Adipocyte (in vitro differentiated cells): ENCODE measurements at places on chromosomes 2 and 18.

DNA sequence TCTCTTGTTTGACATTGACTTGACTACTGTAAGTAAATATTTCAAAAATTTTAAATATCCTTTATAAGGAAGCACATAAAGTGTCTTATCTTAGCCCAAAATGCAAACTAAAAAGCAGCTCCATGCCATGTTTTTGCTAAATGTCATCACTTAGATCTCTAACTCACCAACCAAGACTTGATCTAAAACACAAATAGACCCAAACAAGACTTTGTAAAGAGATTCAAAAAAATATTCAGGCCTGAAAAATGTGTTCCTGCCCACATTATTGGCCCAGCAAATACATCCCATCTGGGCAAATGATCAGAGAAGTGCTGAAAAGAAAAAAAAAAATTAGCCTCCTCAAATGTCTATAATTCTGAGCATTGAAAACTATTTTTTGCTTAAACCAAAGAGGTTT, 187.6 kb downstream of the MREG start:
- peak; percentile 41 for DNase-seq

DNA sequence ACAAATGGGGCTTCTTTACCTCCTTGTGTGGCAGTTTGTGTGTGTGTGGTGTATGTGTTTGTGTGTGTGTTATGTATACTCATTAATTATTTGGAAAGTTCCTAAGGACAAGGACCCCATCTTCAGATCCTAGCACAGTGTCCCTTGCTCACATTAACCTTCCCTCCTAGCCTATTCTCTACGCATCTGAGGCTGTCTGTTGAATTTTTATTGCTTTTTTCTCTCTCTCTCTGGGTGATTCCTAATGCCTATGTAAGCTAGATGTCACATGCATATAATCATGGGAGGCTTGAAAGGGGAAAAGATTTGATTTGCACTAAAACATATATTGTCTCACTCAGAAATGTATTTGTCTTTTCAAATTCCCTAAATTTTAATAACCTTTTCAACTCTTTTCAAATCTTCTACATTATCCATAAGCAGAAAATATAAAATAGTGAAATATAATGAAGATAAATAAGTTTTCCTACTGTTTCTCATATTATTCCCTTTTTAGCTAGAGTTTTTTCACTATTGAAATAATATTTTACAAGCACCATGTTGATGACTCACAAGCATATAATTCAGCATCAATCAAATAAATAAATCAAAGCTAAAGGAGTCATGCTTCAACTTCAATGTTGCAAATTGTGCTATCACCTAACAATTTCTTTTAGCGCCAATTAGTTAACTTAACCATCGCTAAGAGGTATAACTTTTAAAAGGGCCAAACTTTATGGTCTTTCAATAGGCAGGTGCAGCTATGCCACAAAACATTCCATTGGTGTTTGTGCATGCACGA, 199.0 kb upstream of the ERBB4 start:
- no peak for DNase-seq

GRCh38 chr2:238139196-238140039, 950 bp downstream of the KLHL30 start:
- DNase-seq = no peak

GRCh38 chr2:239378918-239379640, 21.7 kb downstream of the HDAC4 start:
- no peak for DNase-seq

- no peak for DNase-seq
Measured at GRCh38 chr2:111022633-111023032, 98.1 kb upstream of the BCL2L11 start.

DNA sequence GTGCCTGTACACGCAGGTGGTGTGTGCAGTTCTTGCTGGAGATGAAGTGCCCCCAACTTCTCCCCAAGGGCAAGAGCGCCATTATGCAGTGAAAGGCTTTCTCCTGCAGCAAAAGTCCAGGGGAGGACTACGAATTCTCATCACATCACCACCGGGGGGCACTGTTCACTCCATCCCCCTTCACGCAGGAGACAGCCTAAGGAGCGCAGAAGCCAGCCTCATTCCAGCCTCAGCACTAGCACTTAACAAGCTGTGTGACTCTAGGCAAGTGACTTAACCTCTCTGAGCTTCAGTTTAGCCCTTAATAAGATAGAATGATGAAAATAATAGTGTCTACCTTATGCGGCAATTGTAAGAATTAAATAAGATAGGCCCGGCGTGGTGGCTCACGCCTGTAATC, 32.3 kb downstream of the DNMT3A start:
- DNase-seq = peak; percentile 52
